ENCODE measurements at places on chromosomes 1 and 21.
A peak's percentile ranks its signal among the peaks of the same experiment; 100 is the strongest.

DNA sequence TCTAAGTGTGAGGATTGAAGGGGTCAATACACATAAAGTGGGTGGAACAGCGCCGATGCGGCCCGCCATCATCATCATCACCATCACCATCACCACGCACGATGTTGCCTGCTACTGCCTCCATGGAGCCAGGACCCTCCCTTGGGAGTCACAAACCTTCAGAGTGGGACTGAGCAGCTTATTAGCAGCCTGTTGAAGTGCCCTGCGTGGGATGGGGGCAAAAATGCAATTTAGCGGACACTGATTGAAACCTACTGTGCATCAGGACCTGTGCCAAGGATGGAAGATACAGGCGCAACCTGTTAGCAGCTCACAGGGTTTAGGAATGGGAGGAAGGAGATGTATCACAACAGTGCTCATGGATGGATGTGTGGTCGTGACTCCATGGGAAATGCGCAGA, 26.7 kb downstream of the STPG1 start:
- no peak for DNase-seq

- no peak for DNase-seq
These were observed 133.7 kb downstream of the DMRTA2 start for GRCh38 chr1:50289495-50289894.

- DNase-seq, result no peak
These were observed 262.5 kb upstream of the B3GALT2 start for GRCh38 chr1:193448682-193449461.

GRCh38 chr1:239538239-239538988, 152.0 kb downstream of the CHRM3 start:
- no peak for DNase-seq

DNA sequence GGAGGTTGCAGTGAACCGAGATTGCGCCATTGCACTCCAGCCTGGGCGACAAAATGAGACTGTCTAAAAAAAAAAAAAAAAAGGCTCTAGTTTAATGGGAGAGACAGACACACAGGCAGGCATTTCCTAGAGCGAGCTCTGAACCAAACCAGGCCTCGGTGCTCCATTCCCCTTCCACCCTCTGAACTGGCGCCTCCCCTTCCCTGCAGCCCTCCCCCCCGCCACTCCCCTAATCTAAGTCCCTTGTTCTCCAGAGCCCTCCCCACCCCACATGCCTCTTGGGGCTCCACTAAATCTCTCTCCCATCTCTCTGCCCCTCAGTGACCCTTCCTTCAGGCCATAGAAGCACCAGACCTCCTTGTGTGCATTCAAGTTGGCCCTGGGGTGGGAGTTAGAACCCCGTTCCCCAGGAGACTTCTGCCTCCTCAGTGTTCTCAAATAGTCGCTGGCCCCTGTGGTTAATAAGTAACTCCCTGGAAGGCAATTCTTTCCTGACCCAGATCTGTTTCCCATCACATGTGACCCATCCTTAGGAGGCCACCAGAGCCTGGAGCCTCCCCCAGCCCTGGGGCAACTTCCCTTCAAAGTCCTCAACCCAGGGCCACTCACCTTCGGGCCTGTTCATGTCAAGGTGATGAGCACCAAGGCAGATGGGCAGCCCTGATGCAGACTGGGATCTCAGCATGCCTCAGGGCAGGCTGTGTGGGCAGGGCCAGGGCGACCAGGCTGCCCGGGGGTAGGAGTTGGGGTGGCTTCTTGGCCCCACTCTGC, 42.6 kb upstream of the EPB41 start:
- no peak for DNase-seq

DNA sequence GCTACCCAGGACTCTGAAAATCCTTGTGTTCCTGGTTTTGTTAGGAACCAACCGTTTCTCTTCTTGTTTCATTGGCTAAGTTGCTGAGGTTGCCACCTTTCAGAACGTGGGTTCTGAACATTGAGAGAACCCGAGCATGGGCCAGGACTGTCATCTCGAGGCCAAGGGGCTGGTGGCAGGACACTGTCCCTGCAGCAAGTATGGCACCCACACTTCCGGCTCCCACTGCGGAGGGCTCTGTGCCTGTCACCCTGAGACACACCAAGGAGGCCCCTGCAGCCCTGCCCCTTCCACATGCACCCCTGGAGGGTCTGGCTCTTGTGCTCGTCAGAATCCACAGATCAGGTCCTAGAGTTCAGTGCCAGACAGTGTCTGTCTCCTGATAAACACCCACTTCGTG, 39.1 kb upstream of the LRRC3 start:
- no peak for DNase-seq

GRCh38 chr1:85616364-85616705, 35.8 kb downstream of the CCN1 start:
- no peak for DNase-seq

DNA sequence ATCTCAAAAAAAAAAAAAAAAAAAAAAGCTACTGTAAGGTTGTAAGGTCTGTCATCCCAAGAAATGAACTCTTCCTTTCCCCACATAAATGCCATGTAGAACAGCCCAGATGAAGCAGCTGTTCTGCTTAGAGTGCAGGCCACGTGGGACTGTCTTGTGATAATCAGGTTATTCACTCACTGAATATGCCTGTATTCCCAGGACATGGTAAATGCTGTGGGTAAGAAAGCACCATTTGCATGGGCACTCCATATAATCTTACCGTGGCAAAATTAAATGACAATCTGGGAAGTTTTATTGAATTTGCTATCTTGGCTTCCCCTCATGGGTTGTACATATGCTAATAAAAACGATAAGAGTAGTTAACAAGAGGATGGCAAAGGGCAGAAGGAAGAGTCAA, 13.8 kb downstream of the RGS5 start:
- DNase-seq, result no peak

GRCh38 chr1:153995640-153996039, 5.1 kb downstream of the RPS27 start:
- no peak for DNase-seq

- DNase-seq, result peak; percentile 2
These were observed 156.5 kb upstream of the KLHDC7A start for GRCh38 chr1:18324246-18324645.

DNA sequence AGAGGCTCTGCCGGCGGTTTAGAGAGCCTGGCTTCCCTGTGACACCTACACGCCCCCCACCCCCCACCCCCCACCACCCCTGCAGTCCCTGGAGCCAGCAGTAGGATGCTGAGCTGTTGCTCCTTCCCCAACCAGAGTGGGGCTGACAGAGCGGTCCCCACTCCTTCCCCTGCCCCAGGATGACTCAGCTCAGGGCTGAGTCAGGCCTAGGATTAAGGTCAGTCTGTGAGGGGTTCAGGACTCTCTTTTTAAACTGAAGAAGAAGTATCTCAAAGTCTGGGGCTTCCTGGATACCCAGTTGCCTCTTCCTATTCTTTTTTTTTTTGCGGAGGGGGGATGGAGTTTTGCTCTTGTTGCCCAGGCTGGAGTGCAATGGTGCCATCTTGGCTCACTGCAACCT, 19.1 kb downstream of the DMBX1 start:
- peak; percentile 77 for DNase-seq

Data from suppressor macrophage treated with lipopolysaccharide for 1 hour (primary cell).